ENCODE measurements at places on chromosomes 12 and 14.

DNA sequence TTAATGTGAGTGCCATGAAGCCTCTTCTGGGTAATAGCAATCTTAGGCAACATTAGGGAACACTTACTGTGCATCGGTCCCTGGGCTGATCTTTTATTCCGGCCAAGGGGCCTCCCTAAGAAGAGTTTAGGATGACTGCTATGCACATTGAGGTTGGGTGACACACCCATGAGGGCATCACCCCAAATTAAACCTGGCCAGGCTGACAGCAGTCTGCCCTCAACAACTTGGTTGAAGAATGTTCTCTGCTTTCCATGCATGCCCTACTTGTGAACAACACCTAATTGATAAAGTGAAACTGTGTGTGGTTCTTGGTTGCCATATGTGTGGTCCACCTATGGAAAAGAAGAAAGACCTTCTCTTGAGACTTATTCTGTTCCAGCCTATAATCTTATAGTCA, 1098.0 kb downstream of the BCL11B start:
- no peak for DNase-seq

GRCh38 chr12:58695263-58695662, 225.0 kb downstream of the LRIG3 start:
- DNase-seq, result no peak

GRCh38 chr12:19298836-19299605, 140.3 kb upstream of the AEBP2 start:
- DNase-seq, result no peak

GRCh38 chr12:106794369-106794768, 19.9 kb downstream of the RIC8B start:
- no peak for DNase-seq

- no peak for DNase-seq
These were observed 465.3 kb upstream of the TBX3 start for GRCh38 chr12:115149279-115149678.

- no peak for DNase-seq
These were observed 735 bp upstream of the VASH1 start for GRCh38 chr14:76760331-76761135.

DNA sequence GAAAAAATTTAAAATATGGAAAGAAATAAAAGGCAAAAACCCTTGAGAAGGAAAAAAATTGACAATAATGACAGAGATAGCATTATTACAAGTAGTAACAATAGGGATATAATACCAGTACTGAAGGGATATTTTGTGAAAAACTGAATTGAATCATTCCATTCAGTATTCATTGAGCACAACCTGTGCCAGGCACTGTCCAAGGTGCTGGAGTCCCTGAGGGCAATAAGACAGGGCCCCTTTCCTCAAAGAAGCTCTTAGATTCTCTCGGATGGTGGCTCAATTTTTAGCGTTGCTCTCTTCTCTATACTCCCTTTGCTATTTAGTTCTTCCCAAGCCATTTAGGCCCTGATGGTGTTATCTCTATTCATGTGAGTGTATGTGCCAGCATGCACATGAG, 34.3 kb upstream of the GAS2L3 start:
- no peak for DNase-seq

DNA sequence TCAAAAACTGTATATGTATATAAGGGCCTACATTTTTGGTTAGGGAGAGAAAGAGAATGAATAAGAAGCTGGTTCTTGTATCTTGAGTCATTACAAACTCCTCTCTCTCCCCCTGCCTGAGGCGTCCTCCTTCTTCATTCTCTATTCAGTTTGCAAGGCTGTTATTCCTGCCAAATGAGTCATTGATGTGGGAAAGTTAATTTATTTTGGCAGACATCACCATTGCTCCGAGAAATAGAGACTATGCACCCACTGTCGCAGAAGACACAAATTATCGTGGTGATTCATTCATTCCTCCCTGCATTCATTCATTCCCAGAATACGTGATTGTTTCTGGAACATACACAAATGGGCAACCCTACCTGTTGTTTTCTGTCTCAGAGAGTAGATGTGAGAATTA, 112.5 kb upstream of the MED13L start:
- DNase-seq, result no peak

DNA sequence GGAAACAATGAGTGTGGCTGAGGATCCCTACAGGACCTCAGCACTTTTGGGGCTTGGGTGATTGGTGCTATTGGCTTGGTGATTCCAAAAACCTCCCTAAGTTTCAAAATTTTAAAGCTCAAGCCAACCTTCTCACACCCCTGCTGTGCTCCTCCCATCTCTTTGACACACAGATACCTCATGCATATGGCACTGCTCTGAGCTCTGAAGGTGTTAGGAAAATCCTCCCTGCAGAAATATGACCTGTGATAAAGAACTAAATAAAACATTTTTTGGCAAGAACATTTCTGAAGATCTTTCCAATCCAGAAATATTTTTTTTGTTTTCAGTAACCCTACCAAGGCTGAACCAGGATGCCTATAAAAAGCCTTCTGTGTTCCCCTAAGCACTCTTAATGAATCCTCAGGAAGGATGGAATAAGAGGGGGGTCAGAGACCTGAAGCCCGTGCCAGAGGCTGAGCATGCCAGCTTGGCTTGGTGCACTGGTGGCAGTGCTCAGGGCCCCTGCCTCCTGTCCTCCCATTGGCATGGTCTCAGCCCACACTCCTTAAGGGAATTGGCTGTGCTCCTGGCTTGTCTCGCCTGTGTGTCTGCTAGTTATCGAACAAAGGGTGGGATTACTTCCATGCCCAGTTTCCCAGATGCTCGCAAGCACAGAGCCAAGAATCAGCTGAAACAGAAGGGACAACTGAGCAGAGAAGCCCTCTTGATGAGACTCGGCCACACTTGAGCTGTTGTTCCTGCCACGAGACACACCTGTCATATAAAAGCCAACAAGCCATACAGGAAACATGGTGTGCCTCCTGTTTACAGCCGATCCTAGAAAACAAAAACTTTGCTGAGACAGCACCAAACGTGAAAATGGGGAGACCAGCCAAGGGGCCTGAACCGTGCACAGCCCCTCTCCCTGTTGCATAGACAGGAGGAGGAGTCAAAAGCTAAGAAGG, 132.7 kb upstream of the EEA1 start:
- DNase-seq, result no peak

- DNase-seq, result no peak
These were observed 22.6 kb downstream of the DERA start for GRCh38 chr12:15933751-15934150.

DNA sequence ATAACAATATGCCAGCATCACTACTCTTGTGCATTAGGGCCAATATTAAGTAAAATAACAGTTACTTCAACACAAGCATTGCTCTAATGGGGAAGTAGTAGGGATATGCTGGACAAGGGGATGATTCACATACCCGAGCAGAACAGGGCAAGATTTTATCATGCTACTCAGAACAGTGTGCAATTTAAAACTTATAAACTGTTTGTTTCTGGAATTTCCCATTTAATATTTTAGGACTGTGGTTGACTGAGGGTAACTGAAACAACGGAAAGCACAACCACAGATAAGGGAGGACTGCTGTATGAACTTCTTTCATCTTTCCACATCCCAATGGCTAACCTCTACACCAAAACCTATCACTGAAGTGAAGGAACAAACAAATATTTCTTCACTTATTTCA, 36.8 kb downstream of the SARNP start:
- no peak for DNase-seq

DNA sequence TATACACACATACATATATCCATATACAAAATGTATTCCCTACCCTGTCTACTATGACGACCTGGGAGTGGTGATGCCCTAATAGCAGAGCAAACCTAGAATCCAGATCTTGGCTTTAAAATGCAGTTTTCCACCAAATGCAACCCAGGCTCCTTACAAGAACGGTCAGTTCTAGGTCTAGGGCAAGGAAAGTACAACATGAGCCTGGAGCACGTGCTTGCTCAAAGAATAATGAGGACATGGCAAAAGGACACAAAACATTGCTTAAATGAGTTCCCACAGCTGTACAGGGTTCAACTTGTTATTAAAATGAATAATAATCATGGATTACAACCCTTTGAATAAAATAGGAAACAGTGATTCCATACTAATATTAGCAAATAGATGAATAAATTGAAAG, 94.7 kb downstream of the TMCC3 start:
- no peak for DNase-seq

- DNase-seq, result no peak
These were observed 145.1 kb downstream of the ACSS3 start for GRCh38 chr12:81222846-81223592.

DNA sequence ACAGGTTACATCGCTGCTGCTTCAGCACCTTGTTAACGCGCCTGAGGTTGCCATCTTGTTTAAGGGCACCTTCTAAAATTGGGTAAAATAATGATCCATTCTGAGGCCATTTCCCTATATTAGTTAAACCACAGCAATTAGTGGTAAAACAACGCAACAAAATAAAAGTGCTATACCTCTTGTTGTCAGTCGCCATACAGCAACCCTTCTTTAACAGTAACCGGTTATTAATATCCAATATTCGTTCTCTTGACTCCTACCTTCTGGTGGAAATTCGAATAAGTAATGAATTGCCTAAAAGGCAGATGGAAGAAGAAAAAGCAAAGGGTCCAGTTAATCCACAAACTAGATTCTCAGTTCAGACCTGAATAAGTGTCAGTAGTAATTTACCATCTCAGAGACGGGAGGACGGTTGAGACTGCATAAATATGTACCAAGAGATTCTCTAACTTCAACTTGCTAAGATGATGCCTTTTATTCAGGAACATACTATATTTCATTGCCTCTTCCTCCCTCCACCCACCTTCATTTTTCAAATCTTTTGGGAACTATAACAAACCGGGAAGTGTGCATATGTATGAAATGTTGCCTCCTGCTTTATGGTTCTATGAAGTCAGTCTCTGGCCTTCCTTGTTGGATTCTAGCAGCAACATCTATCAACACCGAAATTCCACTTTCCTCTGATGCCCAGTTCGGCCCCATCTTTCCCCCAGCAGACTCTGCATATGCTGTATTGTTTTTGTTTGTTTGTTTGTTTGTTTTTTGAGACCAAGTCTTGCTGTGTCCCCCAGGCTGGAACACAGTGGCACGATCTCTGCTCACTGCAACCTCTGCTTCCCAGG, 824 bp upstream of the PSMB5 start:
- no peak for DNase-seq

DNA sequence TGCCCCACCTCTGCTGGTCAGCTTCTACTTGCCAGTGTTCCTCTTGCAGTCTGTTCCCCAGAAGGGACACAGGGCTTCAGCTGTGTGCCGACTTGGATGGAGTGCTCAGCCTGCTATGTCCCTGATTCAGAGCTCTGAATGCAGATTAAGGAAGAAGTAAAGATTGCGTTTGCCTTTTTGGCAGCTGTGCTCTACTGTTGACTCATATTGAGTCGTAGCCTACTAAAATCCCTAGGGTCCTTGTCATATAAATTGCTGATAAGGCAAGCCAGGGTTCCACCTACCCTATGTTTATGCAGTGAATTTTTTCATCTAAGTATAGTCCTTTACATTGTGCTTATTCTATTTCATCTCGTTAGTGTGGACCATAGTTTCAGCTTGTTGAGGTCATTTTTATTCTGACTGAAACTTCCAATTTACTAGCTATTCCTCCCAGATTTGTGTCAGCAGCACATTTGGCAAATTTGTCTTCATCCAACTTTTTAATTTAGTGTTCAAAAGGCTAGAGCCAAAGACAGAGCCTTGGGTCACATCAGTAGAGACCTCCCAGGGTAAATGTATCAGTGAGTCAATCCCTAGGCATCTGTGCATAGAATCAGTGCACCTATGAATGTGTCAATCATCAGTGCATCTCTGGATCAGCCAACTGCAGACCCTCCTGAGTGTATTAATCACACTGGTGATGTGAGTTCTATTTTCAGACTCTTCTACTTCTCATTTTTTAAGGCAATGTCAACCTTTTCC, 31.9 kb downstream of the CACNA1C start:
- DNase-seq, result no peak

- DNase-seq, result no peak
These were observed 21.6 kb upstream of the HNF1A start for GRCh38 chr12:120956579-120957300.

DNA sequence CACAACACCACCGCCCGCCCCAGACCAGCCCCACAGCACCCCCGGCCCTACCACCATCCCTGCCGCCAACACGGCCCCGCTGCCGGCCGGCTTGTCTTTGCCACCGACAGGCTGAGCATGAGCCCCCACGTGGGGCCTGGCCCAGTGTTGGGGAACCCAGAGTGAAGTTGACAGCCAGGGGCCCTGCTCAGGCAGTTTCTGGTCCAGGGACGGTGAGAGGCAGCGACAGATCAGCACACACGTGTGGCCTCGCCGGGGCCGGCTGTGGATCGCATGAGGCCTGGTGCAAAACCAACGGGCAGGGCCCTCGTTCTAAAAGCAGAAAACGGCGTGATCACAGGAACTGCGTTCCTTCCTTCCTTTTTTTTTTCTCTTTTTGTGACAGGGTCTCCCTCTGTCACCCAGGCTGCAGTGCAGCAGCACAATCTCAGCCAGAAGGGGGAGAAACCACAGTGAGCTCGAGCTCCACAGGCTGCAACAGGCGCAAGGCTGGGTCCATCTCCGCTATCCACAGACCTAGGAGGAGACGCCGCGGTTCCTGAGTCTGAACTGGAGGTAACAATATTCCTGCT, 50.5 kb upstream of the FBRSL1 start:
- no peak for DNase-seq

- DNase-seq, result no peak
These were observed 10.3 kb downstream of the TESPA1 start for GRCh38 chr12:54974279-54974678.

GRCh38 chr14:94396628-94397225, 8.3 kb upstream of the SERPINA1 start:
- DNase-seq, result no peak

DNA sequence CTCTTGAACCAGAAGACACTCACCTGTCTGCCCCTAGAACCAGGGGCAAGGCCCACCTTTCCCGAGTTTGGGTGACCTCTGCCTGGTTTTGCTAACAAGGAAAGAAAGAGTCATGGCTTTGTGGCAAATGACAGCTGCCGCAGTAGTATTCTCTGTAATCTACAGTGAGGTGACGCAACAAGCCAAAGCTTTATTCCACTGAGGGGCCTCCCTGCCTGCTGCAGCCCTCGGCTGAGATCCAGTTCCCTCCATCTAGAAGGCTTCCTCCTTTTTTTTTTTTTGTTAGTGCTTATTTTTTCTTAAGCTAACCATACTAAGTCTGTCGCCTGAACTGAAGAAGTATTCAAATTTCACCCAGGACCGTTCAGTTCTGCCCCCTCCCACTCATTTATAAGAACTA, 142.3 kb upstream of the TMCC3 start:
- DNase-seq, result no peak

DNA sequence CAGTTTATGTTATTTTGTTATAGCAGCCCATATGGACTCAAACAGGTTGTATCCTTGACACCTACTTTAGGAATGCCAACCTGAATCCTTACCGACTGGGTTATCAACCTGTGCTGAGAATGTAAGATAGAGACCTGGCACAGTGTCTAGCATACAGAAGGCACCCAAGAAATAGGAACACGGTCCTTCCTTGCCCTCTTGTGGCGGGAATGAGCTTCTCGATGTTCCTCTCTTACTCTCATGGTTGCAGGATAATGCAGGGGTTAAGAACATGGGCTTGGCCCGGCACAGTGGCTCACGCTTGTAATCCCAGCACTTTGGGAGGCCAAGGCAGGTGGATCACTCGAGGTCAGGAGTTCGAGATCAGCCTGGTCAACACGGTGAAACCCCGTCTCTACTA, 6.5 kb downstream of the C12orf43 start:
- DNase-seq, result no peak

All from SHP77 treated with DMSO at 0.1 percent for 48 hours (cell line).